Psoas muscle (tissue), 8 donors: ENCODE measurements at places on chromosomes 1 and 21. TPM values are rescaled to one million over a fixed set of nuclear protein-coding genes. Genes with fewer than 3 reads are reported as not detected.

The GBP6 gene
- polyA plus RNA-seq = 0.04 TPM

The FAM229A gene
- polyA plus RNA-seq = 3.1 TPM

The PYHIN1 gene
- polyA plus RNA-seq = 0.15 TPM

The SLAMF6 gene
- polyA plus RNA-seq = not detected

The PARS2 gene
- polyA plus RNA-seq = 5.6 TPM

The S1PR1 gene
- 21.9 TPM for polyA plus RNA-seq

The PDZK1IP1 gene
- 0.11 TPM for polyA plus RNA-seq

The MARK1 gene
- polyA plus RNA-seq = 1.00 TPM

The CHIA gene
- 0.04 TPM for polyA plus RNA-seq

The EPHB2 gene
- polyA plus RNA-seq = 0.64 TPM

The HFM1 gene
- 0.46 TPM for polyA plus RNA-seq

DNA sequence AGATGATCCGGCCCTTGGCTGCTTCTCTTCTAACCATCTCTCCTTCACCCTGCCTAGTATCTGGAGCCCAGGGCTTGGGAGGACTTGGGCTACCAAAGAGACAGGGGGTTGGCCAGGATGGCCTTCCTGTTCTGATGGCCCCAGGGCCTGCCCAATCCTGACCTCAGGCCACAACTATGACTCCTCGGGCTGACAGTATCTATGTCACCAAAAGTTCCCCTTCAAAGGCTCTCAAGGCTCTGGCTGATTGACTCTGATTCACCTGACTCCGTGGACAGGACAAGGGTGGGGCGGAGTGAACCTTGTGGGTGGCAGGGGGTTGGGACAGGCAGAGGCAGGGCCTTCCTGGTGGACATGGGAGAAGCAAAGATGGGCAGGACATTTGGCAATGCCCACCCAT, 12.7 kb downstream of the MEF2D start:
- DNase-seq = no peak

DNA sequence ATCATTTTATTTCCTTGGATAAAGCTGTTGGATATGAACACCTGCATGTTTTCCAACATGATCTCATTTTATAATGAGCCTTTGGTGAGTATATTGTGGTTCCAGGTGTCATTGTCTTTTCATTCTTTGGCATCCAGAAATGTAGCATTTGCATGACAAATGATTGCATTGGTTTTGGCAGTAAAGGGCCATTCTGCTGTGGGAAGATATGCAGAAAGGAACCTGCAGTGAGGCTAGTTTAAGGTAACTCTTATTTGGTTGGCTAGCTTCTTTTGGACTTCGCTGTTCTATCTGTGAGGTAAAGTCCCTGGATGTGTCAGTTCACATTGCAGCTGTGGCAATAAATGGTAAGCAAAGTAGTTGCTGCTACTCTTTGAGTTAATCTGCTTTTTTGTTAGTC, 343.0 kb downstream of the AMY1C start:
- DNase-seq = no peak

GRCh38 chr1:178510155-178510554, 2.8 kb upstream of the TEX35 start:
- DNase-seq = no peak

- DNase-seq = no peak
Measured at GRCh38 chr1:226453015-226453704, 45.3 kb upstream of the PARP1 start.

- DNase-seq = no peak
Measured at GRCh38 chr1:82880506-82880905, 1079.8 kb downstream of the ADGRL2 start.

GRCh38 chr21:44337449-44337848, 1.7 kb downstream of the CFAP410 start:
- DNase-seq = no peak

DNA sequence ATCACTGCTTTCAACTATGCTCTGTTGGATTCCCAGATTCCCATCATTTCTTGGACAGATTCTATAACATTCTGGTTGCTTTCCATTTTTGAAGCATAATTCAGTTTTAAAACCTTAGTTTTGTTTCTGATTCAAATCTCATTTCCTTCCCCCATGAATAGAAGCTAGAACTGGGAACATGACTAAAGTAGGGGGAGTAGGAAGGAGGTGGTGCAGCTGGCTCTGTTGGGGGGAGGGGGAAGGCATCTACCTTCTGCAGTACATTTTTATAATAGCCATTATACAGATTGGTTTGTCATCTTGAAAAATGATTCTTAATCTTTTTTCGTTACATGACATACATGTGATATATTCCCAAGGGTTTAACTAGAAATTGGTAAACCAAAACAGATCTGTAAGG, 48.1 kb downstream of the SMG7 start:
- DNase-seq = no peak

- no peak for DNase-seq
Measured at GRCh38 chr21:35226968-35227744, 178.1 kb upstream of the RUNX1 start.

- peak; percentile 41 for DNase-seq
Measured at GRCh38 chr1:33348676-33349080, 27.8 kb upstream of the A3GALT2 start.

- DNase-seq = no peak
Measured at GRCh38 chr1:155479205-155479604, 83.4 kb downstream of the ASH1L start.

DNA sequence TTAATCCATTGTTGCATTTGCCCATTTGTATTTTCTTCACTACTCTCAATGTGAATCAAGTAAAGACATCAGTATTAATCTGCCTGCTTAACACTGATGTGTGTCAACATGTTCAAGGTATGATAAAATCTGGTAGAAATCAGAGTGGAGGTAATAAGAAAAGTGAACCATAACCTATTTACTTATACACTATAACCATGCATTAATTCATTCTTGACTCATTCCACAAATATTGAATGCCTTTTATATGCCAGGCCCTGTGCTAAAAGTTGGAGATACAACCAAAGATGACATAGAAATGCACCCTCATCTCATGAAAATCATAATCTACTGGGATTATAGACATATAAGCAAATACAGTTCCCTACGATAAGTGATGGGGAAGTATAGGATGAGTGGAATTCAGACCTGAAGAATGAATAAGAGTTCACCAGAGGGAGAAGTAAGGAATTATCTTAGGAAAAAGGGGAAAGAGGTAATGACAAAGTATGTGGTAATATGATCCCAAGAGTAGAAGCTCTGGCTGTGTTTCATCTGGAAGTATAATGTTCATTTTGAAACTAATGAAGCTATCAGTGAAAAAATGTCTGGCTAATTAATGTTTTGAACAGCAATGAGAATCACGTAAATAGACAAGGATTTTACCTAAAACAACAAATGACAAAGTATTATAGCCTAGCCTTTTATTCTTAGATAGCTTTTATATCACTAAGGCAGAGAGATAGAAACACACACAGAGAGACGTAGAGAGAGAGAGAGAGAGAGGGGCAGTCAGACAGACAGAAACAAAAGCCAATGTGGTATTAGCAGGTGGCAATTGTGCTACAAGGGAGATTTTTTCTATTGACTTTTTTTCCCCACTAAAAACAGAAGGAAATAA, 7.0 kb upstream of the RWDD3 start:
- DNase-seq = no peak

DNA sequence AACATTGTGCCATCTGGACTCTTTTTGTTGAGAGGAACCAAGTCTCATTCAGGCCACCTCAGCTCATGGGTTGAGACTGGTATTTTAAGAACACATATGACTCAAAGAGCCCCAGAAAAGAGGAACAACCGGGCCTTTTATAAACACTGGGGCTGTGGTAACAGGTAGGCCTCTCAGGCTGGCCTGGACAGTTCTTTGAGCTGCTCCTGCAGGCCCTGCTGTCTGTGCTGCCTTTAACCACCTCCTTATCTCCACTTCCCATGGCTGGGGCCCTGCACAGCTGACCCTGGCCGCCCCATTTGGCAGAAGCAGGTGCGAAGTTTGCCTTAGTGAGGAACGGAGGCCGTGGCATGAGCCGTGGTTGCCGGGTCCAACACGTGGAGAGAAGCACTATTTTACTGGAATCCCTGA, 163.3 kb downstream of the RHOU start:
- no peak for DNase-seq

DNA sequence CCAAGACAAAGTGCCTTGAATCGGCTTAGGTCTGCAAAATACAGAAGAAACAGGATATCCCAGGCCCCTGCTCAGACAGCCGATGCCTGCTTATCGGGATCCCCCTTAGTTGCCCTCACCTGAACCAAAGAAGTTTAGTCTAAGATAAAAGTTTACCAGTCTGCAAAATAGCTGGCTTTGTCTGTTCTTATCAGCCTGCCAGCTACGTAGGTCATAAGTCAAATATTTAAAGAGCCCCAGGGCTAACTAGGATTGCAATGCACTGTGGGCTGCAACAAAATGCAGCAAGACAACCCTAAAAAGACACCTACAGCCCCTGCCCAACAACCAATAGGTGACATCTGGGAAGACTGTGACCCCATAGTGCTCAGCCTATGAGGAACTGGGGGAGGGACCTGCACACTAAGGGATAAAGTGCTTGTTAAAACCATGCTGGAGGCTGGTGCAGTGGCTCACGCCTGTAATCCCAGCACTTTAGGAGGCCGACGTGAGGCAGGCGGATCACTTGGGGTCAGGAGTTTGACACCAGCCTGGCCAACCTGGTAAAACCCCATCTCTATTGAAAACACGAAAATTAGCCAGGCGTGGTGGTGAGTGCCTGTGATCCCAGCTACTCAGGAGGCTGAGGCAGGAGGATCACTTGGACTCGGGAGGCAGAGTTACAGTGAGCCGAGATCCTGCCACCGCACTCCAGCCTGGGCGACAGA, 27.4 kb downstream of the LRRC3 start:
- no peak for DNase-seq

DNA sequence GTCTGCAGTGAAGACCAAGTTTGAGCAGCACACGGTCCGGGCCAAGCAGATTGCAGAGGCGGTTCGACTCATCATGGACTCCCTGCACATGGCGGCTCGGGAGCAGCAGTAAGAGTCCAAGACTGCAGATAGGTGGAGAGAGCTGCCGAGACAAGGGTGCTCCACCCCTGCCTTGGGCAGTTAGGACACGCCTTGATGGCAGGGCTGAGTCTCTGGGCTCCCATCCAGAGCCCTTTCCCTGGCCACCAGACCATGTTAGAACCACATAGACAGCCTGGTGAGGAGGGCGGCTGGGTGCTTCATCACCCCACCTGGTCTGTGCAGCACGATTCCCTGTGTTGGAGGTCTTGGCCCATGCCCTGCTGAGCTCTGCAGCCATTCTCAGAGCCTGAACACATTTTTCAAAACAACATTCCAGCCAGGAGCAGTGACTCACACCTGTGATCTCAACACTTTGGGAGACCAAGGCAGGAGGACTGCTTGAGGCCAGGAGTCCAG, 17.3 kb upstream of the MIIP start:
- DNase-seq = no peak

GRCh38 chr1:208185801-208186231, 58.4 kb downstream of the PLXNA2 start:
- no peak for DNase-seq

DNA sequence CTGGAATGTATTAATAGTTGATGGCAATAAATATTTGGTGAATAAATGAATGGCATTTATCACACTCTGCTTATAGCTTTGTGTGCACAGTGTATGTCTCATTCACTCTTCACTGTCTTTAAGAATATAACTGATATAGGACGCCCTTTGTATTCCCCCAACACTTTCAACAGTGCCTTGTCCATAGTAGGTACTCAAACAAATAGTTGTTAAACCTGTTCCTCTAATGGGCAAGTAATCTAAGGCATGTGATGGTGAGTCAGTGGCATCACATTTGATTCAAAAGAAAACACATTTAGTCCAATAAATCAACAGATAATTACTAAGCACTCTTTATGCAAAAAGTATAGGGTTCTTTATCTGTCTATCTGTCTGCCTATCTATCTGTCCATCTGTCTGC, 11.2 kb upstream of the RXRG start:
- DNase-seq = no peak

- DNase-seq = no peak
Measured at GRCh38 chr1:217342105-217342504, 288.8 kb downstream of the GPATCH2 start.

DNA sequence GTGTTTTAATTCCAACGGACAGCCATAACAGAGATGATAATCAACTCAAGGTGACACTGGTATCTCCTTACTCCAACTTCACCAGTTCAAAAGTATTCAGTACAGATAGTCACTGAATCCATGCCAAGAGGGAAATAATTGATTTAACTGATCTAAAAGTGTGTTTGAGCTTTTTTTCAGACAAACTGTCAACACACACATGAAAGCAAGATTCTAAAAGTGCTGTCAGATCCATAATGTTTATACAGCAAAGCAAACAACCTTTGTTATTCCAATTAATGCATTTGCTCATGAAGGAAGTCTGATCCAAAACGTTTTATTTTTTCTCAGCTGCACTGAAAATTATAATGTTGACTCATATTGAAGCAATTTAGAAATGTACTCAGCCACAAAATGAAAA, 5.9 kb upstream of the PRKAA2 start:
- DNase-seq = no peak

DNA sequence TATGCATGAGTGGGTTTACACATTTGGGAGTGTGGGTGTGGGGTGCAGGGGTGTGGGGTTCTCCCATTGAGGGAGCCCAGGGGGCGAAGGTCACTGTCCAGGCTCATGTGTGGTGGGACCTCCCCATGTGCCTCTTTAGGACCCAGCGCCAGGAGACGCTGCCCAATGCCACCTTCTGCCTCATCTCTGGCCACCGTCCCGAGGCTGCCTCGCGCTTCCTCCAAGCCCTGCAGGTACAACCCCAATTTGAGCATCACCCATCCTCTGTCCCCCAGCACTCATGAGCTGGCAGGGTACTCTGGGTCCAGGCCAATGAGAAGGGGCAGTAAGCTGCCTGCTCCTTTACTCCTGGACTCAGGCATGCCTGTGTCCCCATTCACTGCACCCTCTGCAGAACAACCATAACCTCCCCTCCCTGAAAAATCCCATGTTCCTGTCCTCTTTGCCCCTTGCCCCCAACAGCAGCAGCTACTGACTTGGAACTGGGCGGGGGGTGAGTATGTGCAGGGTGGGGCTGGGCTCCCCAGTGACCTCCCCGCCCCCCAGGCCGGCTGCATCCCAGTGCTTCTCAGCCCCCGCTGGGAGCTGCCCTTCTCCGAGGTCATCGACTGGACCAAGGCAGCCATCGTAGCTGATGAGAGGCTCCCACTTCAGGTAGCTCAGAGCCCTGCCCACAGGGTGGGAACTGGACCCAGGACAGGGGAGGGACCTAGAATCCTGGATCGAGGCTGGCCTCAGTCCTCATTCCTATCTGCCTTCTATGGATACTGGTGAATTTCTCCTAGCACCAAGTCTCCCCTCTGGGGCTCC, 7.7 kb downstream of the EXTL1 start:
- no peak for DNase-seq

DNA sequence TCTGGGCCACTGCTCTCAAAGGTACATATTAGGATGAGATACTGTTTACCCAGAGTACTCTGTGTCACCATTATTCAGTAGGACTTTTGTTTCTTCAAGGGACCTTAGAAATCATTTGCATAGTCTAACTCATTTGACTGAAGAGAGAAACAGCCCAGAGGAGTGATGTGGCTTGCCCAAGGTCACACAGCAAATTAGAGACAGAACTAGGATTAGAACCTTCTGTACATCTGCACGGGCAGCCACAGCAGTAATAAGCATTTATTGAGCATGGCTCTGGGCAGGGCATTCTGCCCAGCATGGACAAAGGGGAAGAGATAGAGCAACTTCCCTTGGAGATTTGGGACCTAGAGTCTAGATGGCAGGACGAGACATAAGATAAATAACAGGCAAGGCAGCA, 5.7 kb upstream of the NHLH1 start:
- DNase-seq = no peak
